ENCODE measurements at places on chromosomes 1 and 21.
A peak's percentile ranks its signal among the peaks of the same experiment; 100 is the strongest.

DNA sequence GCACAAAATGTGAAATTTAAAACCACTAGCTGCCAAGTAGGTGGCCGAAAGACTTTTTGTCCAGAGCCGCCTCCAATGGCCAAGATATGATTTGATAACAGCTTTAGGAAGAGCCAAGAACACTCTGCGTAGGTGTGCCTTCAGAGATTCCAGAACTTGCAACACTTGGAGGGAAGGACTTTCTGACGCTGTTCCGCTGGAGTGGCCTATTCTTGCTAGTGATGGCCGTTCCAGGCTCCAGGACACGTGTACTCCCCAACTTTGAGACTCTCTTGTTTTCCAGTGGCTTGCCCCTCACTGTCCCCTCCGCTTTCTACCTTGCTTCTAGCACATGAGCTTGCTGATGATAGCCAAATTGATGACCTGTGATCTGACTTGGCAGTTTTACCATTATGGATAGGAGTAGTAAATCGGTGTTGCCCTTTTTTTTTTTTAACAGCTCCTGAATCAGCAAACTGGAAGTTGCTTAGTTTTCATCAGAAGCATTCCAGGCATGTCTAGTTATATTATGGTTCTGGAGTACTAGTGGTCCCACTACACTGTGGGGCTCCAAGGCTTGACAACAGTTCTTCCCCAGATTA, 1.0 kb downstream of the PRDX6 start:
- DNase-seq: no peak

DNA sequence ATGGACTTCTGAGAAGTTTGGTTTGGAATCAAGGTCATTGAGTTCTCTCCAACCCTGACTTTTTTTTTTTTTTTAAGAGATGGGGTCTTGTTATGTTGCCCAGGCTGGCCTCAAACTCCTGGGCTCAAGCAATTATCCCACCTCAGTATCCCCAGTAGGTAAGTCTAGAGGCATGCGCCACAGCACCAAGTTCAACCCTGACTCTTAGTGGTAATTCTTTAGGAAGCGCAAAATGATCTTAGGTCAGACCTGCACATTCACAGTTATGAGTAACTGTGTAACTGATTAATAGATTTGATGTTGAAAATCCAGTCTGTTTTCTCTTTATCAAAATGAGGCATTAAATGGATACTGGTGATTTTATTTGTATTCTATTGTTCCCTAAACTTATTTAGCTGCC, 95.9 kb downstream of the GREM2 start:
- DNase-seq: no peak

DNA sequence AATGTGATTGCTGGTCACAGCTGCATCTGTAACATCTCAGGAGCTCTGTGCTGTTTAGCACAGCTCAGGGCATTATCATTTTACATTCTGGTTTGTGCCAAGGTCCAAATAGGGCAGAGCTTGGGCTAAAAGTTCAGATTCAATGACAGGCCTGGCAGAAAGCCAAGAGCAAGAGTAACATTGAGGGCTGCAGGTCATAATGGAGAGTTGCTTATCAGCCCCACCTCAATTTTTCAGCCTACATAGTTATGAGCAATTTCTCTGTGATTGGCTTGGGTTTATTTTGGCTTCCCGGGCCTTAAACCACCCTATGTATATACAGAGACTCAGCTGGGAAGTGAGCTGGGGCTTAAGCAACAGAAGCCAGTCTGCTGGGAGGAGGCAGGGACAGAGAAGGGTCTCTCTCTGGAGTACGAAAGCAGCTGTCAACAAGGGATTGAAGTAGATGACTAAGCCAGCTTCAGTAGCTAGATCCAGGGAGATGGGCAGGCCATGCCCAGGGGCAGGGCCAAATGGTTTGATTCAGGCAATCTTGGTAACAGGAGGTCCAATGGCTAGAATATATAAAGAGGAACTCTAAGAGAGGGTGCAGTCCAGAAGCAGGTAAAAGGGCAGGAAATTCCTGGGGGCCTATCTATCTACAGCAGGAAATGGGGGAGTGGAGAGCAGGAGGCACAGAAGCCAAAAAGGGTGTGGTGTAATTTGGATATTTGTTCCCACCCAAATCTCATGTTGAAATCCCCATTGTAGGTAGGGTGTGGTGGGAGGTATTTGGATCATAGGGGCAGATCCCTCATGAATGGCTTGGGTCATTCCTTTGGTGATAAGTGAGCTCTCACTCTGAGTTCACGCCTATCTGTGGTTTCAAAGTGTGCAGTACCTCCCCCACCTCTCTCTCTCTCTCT, 49.0 kb downstream of the BRINP2 start:
- no peak for DNase-seq

DNA sequence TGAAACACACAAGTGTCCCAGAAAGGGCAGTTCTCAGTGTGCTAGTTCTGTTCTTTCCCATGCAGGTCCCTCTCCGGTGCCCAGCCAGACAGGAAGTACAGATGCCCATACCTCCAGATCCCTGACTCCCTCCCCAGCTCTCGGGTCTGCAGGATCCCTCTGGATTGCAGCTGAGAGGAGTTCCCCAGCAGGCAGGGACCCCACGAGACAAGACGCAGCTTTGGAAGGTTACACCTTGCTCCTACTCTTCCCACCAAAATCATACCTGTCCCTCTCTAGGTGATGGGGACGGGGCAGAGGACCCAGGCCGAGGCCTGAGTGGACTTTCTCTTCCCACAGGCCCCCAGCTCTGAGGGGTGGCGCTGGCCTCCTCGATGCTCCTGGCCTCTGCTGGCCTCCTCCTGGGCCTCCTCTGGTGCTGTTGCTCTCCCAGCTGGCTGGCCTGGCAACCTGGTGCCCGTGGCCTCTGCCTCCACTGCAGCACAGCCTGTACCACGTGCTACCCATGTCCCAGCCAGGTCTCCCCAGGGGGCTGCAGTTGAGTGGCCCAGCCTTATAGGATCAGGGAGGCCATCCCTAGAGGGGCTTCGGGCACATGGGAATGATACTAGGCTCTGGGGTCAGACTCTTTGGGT, 9.4 kb downstream of the LDLRAD2 start:
- DNase-seq: no peak

- no peak for DNase-seq
These were observed 167.1 kb downstream of the DHRS3 start for GRCh38 chr1:12450756-12451559.

DNA sequence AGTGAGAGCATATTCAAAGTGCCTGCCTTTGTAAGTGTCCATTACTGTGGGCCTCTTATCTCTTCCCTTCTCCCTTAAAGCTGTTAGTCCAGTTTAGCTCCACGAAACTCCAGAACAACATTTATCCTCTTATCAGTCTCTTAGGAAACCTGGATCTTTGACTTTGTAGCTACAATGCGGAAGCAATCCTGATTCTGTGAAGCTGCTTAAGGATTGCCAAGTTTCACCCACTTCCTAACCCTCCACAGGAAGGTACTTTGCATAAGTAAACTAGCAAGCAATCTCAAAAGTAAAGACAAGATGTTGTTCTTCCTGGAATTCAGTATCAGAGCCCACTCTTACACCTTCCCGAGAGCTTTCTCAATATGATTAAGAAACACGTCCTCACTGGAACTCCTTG, 164.9 kb upstream of the USP25 start:
- DNase-seq: no peak

DNA sequence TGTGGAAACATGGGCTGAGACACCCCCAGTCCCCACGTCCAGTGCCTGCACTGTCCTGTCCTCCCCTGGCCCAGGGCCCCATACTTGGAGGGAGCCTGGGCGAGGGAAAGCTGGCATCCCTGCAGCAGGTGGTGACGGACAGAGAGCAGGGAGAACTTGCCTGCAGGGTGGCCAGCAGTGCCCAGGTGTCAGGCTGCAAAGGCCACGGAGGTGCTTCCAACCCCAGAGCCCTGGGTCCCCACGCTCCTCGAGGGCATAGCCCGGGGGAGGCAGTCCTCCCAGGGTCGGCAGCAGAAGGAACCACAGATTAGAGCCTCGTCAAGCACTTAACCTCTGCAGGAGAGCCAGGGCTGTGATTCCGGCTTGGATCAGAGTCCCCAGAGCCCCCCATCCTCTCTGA, 77.5 kb downstream of the ARHGEF16 start:
- DNase-seq: no peak

- no peak for DNase-seq
These were observed 4.1 kb upstream of the PCP4 start for GRCh38 chr21:39863111-39863510.

DNA sequence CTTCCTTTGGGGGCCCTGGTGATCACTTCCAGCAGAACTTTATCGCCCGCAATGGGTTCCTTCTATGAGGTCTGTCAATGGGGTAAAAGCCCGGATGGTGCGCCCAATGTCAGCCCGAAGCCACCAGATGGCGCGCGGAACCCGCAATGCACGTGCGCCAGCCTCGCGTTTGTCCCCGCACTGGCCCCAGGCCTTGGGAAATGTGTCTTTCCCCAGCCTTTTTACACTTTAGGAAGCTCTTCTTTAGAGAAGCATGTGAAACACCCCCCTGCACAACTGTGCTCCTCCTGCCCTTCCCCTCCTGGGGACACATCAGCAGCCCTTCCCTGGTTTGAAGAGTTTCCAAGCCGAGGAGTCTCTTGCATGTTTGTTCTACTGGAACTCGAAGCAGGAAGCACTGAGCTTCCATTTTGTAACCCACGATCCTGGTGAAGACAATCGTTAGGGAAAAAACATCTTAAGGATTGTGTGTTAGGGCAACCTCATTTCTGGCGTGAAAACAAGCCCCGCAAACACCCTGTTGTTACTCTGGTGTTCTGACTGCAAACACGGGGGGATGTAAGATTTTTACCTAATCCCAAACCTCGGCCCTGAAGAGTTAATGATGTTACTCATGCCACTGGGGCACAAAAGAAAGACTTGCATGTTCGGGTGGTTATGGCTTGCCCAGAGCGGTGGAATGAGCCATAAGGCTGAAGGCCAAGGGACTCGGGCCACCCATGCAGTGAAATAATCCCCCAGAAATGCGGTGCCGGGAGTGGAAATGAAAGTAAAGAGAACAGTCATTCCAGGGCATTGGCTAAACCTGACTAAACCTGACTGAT, 20.4 kb upstream of the TARBP1 start:
- peak; percentile 87 for DNase-seq

- peak; percentile 100 for DNase-seq
These were observed at the start of the genes DTL and INTS7 for GRCh38 chr1:212035123-212035834. Gene DTL, plus strand, starts transcription at chr1:212035748. Its CDS starts 143 bp downstream, at chr1:212035891. Gene INTS7, minus strand, starts transcription at chr1:212035557. Its CDS starts 120 bp downstream, at chr1:212035437.

DNA sequence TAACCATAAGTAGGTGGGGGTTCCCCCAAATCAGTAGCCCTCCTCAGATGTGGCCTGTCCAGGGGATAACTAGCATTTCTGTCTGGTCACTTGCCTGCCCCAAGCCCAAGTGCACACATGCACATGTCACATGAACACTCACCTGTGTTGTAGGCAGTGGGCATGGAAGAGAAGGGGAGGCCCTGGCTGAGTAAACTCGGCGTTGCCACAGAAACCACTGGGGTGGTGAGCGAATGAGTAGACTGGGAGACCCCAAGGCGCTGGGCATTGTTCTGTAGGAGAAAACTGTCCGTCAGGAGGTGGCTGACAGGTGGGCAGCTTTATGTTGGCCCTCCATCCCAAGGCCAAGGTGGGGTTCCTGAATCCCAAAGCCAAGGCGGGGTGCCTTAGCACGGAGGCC, 25.6 kb downstream of the MEF2D start:
- DNase-seq: no peak

GRCh38 chr1:63269571-63269970, 52.8 kb upstream of the FOXD3 start:
- DNase-seq: no peak

DNA sequence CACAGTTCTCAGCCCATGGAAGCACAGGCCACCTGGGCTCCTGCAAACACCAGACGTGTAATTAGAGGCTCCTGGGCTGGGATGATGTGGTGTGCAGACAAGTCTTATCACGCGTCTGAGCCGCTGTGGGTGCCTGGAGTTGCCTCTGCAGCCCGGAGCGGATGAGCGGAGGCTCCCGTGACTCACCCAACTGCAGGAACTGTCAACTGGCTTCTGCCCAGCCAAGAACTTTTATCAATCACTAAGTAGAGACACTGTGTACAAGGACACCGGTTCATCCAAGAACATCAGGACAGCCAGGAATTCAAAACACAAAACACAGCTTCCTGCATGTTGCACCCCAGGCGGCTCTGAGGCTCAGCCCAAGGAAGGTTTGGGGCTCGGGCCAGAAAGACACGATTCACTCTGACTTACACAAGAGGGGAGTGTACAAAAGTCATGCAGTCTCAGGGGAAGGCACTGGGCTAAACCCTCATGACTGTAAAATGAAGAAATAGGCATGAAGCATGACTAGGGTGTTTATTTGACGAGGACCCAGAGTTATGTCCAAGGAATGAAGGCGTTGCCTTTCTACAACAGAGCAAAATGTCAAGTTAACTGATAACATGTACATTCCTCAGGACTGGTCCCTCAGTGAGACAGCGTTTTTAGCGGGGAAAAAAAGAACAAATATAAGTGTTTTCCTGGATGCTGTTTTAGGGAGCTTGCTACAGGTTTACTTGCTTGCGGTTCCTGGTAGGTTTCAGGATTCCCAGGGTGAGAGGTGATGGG, 21.1 kb downstream of the ERRFI1 start:
- no peak for DNase-seq

GRCh38 chr1:150525348-150525747, 9.8 kb downstream of the FALEC start:
- DNase-seq: no peak

DNA sequence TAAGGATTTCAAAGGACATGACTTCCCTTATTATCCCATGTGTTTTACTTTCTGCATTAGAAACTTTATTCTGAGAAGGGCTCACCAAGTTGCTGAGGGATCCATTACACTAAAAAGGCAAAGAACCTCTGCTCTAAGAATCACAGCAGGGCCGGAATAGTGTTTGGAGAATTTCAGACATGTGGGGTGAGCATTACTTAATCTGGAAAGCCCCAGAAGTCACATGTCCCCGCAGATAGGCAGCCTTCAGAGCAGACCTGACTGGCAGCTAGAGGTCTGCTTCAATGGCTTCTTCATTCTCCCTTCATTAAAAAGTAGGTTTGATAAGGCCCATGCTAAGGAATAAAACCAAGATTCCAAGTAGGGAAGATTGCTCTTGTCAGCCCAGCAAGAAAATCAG, 52.6 kb upstream of the RBM15 start:
- peak; percentile 55 for DNase-seq

DNA sequence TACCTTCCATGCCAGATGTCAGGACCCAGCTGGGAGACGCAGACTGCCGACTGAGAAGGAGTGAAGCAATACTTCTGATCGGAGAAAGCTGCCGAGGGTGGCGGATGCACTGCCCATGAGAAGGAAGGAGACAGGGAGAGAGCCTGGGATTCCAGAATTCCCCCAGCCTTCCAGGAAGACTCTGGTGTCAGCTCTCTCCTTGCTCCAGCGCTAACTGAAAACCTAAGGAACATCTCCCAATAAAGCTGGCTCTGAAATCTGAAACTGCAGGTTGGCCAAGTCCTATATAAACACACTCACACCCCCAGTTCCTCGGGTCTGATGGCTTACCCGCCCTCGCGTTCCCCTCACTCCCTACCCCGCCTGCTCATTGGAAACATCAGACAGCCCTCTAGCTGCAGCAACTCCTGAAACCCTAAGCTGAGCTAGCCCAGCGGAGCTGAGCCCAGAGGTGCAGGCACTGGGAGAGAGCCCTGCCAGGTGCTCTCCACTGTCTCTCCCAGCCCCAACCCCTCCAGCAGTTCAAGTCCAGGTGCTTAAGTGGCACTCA, 52.3 kb downstream of the PLEKHA6 start:
- DNase-seq: no peak

Measured in GM12865 (cell line).